ENCODE measurements at places on chromosomes 3 and 15.

DNA sequence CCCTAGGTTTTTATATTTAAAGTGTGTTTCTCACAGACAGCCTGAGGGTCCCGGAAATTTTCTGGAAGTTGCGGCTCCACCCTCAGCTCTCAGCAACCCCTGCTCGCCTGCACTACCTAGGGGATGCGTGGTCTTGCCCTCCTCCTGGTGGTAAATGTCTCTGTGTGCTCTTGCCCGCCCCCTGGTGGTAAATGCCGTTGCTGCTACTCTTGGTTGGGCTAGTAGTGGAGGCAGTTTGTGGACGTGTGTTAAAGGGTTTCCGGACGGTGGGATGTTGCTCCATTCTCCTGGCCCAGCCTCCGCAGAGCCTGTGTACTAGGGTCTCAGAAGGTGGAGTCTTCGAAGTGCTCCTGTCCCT lies 27.4 kb downstream of the STOML1 start:
- DNase-seq, result peak; percentile 84

GRCh38 chr3:172152874-172153273 lies 113.5 kb downstream of the FNDC3B start:
- no peak for DNase-seq

- DNase-seq, result no peak
Measured at GRCh38 chr3:110779581-110779980, 292.0 kb upstream of the NECTIN3 start.

DNA sequence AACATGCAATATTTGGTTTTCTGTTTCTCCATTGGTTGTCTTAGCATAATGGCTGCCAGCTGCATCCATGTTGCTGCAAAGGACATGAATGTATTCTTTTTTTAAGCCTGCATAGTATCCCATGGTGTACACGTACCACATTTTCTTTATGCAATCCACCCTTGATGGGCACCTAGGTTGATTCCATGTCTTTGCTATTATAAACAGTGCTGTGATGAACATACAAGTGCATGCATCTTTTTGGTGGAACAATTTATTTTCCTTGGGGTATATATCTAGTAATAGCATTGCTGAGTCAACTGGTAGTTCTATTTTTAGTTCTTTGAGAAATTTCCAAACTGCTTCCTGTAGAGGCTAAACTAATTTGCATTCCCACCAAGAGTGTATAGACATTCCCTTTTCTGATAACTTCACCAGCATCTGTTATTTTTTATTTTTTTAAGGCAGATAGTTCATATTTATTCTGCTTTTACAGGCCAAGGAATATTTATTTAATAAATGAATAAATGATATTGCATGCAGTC lies 62.4 kb upstream of the NPHP3 start:
- DNase-seq, result no peak

- no peak for DNase-seq
Measured at GRCh38 chr3:185094697-185095096, 58.2 kb downstream of the C3orf70 start.

GRCh38 chr3:170909129-170909903 lies 879 bp upstream of the EIF5A2 start:
- DNase-seq, result no peak

- no peak for DNase-seq
Measured at GRCh38 chr3:187902041-187902471, 156.8 kb upstream of the BCL6 start.

DNA sequence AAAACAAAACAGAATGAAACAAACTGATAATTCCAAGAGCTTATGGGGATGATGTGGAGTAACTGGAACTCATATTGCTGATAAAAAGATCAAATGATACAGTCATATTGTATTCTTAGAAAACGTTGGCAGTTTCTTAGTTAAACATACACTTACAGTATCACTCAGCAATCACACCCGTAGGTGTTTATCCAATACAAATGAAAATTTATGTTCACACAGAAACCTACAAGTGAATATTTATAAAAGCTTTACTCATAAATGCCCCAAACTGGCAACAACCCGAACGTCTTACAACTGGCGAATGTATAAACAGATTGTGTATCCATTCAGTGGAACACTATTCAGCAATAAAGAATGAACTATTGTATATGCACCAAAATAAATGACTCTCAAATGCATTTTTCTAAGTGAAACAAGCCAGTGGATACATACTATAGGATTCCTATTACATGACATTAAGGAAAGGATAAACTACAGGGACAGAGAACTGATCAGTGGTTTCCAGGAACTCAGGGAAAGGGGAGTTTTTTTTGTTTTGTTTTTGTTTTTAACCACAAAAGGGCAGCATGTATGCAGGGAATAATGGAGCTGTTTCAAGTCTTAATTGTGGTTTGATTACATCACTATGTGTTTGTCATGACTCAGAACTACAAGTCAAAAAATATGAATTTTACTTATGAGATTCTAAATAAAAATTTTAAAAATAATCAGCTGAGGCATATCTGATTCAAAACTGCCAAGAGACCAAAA lies 71.8 kb upstream of the NDUFB4 start:
- DNase-seq, result no peak

Data from T-helper 1 cell (primary cell).